Immature natural killer cell (primary cell): ENCODE measurements at places on chromosomes 6 and 20. TPM values are rescaled to one million over a fixed set of nuclear protein-coding genes. Genes with fewer than 3 reads are reported as not detected.

NRN1 gene
- not detected for polyA plus RNA-seq

ACOT13 gene
- polyA plus RNA-seq: 6.2 TPM

SIM1 gene
- not detected for polyA plus RNA-seq

DNA sequence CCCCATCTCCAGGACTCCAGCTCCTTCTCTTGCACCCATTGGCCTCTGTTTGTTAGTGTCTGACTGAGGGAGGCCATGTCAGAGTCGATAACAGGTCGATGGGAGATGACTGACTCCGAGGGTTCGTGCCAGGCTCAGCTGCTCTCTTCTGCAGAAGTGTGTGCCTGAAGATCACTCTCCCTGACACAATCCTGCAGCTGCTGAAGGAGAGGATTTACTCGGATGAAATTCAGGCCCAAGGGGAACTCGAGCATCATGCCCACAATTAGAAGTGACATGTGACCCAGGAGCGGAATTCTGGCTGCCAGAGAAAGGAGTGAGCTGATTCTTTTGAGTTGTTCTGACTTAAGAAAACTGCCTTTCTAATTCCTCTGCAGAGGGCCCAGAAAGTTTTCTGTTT is 318.2 kb downstream of the MAFB start:
- DNase-seq: no peak

- no peak for DNase-seq
Measured at GRCh38 chr6:158928068-158928467, 71.9 kb downstream of the RSPH3 start.

DNA sequence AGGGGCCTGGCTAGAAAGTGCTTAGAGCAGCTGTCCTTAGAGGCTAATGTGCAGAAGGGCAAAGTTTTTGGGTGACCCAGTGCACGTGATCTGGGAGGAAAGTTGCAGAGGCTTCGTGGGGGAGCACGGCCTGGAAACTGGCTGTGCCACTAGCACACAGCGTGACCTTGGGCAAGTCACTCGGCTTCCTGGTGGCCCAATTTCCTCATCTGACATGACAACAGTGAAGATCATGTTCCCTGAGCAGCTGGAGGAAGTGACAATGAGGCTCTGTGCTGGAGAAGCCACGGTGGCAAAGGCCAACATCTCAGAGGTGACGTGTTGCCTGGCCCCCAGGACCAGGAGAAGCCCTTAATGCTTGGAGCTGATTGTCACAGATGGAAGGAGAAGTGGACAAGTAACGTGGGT is 99.5 kb downstream of the FOXC1 start:
- DNase-seq: no peak

DNA sequence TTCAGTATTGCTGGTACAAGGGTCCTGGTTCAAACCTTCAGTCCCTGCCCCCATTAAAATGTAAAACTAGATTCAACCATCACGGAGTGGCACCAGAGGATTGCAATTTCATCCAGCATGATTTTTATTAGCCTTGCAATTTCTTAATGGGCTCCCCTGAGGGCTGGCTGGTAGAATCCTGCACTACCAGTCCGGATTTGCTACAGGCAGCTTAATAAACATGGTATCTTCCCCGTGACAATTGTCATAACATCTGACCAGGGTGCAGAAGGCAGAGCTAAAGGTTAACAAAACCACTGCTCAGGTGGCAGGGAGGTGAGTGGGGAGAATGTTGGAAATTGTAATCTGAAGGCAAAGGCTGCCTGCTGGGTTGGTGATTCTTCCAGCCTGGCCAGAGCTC is 94.5 kb downstream of the PKHD1 start:
- DNase-seq: no peak

DNA sequence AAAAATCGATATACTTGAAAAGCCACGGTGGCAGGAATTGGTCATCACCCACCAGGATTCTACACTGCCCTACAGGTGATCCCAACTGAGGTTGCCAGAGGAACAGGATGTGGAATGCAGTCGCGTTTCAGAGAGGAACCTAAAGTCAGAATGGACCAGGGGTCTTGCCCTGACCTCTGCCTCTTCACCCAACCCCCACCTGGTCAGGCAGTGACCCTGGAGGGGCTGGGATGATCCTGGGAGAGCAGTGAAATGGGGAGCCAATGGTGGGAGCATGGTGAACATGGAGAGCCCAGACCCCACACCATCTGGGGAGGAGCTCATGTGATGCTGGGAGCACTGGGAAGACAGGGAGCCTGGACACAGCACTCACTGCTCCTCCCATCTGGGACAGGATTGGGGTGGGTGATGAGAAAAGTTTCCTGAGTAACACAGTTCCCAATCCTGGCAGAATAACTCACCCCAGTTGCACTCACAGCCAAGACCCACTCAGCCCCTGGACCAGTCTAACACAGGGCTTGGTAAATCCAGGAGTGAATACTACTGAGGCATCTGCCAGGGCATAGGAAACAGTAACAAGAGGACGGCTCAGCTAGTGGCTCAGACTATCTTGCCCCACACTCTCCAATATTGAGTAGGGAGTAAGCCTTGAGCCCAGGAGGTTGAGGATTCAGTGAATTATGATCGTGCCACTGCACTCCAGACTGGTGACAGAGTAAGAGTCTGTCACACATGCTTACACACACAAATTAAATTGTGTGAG is 1.7 kb upstream of the ULBP2 start:
- no peak for DNase-seq

DNA sequence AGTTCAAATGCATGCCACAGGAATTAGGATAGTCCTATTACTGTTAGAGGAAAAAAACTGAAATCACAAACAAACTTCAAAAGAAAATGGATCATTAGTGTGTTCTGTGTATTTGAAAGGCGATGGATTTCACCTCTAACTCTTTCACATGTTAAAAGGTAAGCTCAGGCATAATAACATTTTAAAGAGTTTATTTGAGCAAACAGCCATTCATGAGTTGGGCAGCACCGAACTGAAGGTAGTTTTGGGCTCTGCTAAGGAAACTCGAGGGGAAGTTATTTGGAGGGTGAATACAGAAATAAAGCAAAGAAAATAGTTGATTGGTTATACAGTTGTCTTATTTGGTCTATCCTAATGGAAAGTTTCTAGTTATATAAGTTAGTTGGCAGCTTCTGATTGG is 546.5 kb upstream of the POU3F2 start:
- no peak for DNase-seq

DNA sequence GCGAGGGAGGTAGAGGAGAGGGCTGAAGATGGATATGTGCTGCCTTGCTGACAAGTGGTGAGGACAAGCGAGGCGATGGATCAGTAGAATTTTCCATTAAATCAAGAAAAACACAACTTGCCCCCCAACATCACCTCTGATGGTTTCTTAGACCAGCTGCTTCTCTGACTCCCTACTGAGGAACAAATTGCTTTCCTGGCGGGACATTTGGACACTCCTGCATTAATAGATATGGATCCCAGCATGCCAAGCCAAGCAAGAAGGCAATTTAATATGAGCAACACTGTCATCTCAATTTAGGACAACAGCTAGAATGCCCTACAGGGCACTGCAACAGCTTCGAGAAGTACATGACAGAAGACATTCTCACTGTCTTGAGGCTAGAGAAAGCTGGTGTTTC is 248.4 kb upstream of the AGPAT4 start:
- DNase-seq: no peak

DNA sequence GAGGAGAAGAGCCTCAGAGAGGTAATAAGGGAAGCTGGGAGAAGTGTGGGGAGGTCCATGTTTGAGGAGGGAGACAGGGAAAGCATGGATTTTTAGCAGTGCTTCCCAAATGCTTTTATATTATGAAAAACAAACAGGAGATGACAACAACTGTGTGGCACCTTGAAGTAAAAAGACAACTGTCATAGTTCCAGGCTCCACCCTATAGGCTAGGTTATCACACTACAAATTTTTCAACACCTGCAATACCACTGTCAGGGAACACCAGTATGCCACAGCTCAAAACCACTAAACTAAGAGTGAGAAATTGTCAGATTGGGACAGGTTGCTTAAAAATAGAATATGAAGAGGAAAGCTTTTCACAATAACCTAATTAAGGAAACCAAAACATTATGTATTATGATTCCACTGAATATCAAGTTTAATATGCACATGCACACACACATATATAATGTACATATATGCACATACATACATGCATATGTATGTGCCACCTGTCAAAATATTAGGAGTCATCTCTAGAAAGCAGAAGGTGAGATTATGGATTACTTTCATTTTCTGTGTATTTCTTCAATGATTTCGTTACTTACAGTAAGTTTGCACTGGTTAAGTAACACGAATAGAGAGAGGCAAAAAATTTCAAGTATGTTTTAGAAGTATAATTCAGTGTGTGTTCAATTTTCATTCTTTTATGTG is 261.2 kb downstream of the PTPRK start:
- DNase-seq: no peak

- no peak for DNase-seq
Measured at GRCh38 chr6:135576055-135576454, 78.5 kb upstream of the AHI1 start.
